ENCODE measurements at places on chromosomes 4 and X. TPM values are rescaled to one million over a fixed set of nuclear protein-coding genes. Genes with fewer than 3 reads are reported as not detected.

The PITX2 gene
- 7.8 TPM for total RNA-seq

The FREM3 gene
- not detected for total RNA-seq

DNA sequence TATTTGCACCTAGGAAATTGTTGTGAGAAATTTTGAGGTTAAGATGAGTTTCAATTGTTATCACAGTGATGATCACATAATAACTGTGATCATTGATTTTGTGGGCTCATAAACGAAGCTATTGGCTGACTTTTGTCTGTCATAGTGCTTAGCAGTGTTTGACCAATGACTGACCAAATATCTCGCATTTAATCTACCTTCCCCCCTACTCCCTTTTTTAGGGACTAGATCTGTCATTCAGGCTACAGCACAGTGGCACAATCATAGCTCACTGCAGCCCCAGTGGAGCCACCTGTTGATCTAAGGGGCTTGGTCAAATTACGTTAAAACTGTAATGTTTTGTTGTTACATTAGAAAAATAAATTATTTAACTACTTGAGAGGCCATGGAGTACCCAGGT is 1.5 kb downstream of the FUNDC2 start:
- DNase-seq = no peak

DNA sequence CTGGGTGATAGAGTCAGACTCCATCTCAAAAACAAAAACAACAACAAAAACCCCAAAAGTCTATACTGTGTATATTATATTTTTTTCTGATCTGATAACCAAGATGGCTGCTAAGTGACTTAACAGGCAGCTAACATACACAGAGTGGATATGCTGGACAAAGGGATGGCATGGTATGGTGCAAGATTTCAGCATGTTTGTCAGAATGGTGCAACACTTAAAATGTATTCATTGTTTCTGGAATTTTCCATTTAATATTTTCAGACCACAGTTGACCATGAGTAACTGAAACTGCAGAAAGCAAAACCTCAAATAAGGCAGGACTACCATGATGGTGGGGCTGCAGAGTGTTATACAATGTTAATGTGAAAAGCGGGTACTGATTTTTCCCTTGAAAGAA is 6.1 kb upstream of the BOD1L1 start:
- peak; percentile 36 for DNase-seq

- peak; percentile 34 for DNase-seq
These were observed 26.0 kb downstream of the ADH4 start for GRCh38 chr4:99117876-99118693.

DNA sequence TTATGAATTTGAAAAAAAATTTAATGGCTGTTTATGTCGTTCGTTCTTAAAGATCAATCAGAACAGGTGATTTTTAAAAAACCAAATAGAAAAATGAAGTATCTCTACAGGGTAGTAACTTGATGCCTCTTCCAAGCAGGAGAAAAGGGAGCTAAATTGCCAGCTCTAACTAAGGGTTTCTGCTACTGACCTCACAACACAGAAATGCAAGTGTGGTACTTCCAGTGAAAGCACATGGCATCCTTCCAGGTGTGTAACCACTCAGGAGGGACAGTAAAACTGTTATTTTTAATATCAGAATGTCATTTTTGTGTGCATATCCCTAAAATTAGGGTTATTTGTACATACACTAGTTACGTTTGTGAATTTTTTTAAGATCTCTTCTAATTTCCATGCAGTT is 116.8 kb upstream of the ZCCHC13 start:
- DNase-seq = no peak

DNA sequence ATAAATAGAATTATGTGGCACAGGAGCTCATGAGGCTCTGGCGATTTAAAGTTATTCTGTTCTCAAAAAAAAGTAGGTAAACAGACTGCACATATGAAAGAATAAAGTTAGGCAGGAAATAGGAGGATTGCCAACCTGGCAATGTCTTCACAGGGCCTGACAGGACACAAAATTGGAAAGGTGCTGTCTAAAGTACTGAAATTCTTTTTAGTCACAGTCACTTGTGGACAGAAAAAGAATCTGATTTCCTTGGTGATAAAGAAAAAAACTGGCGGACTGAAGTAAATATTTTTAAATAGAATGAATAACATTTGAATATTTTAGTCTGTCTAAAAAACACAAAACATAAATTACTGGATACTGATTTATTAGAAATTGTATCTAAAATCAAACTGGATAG is 124.4 kb downstream of the VEGFC start:
- DNase-seq = no peak

DNA sequence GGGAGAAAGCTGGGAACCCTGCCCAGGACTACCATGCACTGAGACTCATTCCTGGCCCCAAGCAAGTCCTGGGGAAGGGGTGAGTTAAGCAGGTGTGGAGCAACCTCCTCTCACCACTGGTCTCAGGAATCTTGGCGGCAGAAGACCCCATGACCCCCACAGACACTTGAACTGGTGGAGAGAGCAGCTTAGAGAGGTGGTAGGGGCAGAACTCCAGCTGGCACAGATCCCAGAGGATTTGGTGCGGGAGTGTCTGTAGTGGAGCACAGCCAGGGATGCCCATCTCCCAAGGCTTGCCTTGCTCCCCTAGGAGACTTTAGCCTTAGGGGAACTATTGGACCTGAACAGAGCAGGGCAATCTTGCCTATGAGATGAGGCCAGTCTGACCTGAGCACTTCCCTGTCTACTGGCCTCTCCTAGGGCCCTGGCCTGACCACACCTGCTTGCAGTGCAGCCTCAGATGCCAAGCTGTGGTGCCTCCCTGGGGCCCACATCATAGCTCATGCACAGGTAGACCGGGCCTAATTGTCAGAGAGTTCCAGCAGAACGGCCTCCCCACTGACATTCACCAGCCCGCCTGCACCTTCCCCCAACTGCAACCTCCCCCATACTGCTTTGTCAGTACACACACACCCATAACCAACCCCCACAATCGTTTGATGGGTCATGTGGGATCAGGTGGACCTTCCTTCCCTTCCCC is 78.0 kb downstream of the NAA11 start:
- no peak for DNase-seq

The ARSD gene
- 13.4 TPM for total RNA-seq

- no peak for DNase-seq
These were observed 12.7 kb upstream of the CD38 start for GRCh38 chr4:15765391-15765790.

GRCh38 chr4:140020457-140021361 is 133.3 kb downstream of the MAML3 start:
- peak; percentile 10 for DNase-seq

DNA sequence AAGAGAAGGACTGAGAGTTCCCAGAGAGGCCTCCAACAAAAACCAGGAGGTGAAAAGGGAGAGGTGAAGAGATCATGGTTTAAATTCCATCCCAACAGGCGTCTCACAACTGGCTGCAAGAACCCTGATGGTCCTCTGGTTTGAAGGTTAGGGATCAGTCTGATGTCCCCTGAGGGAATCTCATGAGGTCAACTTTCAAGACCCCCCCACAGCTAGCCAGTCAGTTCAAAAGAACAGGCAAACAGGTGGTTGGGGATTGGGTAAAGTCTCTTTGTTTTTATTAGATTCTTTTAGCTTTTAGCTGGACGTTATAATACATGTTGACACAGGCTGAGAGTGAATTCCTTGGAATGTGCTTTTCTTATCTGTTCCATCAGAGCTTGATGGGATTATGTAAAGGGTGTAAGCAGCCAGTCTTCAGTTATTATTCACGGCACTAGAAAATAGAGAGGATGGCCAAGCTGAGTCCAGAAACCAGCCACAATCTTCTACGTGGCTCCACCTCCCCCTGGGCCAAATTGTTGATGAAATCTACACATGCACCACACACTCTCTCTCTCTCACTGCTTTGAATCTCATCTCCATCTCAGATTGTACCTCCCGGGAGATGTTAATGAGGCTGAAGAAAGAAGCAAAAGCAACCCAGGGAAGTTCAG is 20.8 kb downstream of the ENPP6 start:
- DNase-seq = peak; percentile 2

GRCh38 chr4:144296941-144297340 is 156.4 kb upstream of the GYPA start:
- DNase-seq = no peak

The MAGEC2 gene
- not detected for total RNA-seq

The FAM9C gene
- under 0.01 TPM for total RNA-seq

The ADGRG4 gene
- total RNA-seq = not detected

GRCh38 chr4:33334416-33334815 is 2614.2 kb downstream of the PCDH7 start:
- DNase-seq = no peak

- peak; percentile 88 for DNase-seq
These were observed at the start of gene PLS3 for GRCh38 chrX:115560978-115561604. Gene PLS3 (plus strand): TSS chrX:115561174. CDS start chrX:115610251, 49,077 bp downstream.

The PNCK gene
- 0.32 TPM for total RNA-seq

- DNase-seq = peak; percentile 43
These were observed 8.0 kb upstream of the ODAPH start for GRCh38 chr4:75547647-75548387.

DNA sequence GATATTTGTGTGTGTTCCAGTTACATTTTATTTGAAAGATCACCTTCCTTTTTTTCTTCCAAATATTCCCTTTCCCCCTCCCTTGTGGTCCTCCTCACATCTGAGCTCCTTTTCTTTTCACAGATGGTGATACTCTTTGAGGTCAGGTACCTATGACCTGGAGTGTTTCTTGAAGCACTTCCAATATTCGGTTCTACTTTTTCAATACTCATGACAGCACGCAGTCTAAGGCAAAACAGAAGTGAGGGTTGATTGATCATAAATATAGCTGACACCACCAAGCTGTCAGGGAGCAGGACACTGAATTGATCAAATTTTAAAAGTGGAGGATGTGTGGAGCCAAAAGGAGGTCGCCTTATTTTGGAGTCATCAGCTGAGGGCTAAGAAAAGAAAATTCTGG is 334.4 kb upstream of the MAGEB2 start:
- DNase-seq = no peak

DNA sequence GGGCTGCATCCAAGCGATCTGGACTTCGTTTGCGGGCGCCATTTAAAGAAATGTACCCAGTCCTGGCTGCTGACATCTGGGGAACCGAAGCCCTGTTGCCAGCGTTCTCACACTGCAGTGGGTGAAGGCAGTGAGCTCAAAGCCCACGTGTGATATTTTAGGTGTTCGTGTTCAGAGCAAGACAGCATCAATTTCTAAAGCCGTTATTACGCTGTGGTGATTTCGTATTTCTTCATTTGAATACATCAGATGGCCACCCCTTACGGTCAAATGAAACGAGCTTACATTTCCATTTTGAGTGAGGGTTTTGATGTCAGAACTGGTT is 376 bp upstream of the C4orf36 start:
- DNase-seq = peak; percentile 22

The APEX2 gene
- total RNA-seq = 7.8 TPM

GRCh38 chr4:7843831-7844593 is 95.6 kb downstream of the AFAP1 start:
- peak; percentile 85 for DNase-seq

DNA sequence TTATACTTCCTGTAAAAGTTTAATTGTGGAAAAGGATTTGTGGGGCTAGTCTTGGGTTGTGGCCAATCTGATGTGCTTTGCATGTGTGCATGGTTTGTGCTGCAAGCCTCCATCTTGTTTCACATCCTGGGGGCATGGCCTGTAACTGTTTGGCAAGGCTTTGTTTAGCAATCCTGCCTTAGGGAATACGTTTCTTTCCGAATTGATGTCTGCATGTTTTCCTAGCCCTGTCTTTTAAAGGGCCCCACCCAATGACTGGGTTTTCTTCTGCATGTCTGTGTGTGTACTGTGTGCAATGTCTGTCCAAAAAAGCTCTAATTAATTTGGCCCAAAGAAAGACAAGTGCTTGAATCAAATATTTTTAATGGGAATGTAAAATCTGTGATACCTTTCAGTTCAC is 74.6 kb upstream of the MID1IP1 start:
- peak; percentile 17 for DNase-seq

- DNase-seq = peak; percentile 66
These were observed 59.6 kb downstream of the DCX start for GRCh38 chrX:111352424-111352823.

DNA sequence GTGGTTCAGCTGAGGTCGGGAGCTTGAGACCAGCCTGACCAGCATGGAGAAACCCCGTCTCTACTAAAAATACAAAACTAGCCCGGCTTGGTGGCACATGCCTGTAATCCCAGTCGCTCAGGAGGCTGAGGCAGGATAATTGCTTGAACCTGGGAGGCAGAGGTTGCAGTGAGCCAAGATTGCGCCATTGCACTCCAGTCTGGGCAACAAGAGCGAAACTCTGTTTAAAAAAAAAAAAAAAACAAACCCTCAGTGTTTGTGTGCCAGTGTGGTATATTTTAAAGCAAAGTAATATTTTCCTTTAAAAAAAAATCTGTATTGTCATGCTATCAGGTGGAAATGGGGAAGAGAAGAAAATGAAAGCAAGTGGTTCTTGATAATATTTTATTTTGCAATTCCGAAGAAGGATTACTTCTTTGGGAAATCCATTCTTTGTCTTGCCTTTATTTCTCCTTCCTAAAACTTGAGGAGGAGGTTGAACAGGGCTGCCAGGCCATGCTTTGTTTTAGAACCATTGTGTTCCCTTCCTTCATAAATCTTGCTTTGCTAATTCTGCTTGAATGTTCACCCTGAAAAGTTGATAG is 14.4 kb downstream of the ALG13 start:
- no peak for DNase-seq

GRCh38 chr4:140098455-140099160 is 55.4 kb downstream of the MAML3 start:
- peak; percentile 71 for DNase-seq

The FAM47E gene
- total RNA-seq = 0.86 TPM
